ENCODE measurements at places on chromosomes 2 and 18. TPM values are rescaled to one million over a fixed set of nuclear protein-coding genes. Genes with fewer than 3 reads are reported as not detected.

DNA sequence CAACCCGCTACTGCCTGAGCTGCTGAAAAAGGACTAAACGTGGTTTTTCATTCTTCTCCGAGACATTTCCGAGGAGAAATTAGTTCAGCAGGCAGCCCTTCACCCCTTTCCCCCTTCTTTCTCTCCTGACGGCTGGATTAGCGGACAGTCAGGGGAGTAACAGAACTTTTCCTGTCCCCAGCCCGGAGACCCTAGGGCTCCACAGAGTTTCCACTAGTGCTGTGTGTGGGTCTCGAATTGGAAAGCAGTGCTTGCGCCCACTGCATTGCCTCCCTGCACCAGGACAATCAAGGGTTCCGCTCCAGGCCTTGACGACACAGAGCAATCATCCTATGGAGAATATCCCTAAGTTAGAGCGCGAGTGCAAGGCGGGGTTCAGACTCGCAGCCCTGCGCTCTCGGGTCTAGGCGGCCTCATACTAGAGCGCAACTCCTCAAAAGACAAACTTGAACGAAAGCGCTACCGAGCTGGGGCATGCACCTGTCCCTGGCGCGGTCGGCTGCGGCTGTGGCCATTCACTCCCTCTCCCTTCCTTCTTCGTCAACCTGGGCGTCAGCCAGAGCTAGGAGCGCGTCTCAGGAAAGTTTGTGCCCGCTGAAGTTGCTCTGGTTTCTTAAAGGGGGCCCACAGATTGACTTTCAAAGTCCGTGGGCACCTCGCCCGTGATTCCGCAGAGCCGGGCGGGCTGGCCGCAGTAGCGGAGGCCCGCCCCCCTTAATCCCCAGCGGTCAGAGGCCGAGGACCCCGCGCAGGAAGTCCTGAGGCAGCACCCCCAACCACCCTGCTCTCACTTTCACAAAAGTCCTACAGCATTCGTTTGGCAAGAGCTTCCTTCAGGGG lies 801 bp downstream of the OSR1 start:
- no peak for DNase-seq

- no peak for DNase-seq
Observed at GRCh38 chr2:56416500-56417176, 232.8 kb downstream of the CCDC85A start.

GRCh38 chr2:19109518-19109917 lies 248.9 kb downstream of the OSR1 start:
- no peak for DNase-seq

GRCh38 chr18:73270920-73271634 lies 403.3 kb upstream of the NETO1 start:
- no peak for DNase-seq

DNA sequence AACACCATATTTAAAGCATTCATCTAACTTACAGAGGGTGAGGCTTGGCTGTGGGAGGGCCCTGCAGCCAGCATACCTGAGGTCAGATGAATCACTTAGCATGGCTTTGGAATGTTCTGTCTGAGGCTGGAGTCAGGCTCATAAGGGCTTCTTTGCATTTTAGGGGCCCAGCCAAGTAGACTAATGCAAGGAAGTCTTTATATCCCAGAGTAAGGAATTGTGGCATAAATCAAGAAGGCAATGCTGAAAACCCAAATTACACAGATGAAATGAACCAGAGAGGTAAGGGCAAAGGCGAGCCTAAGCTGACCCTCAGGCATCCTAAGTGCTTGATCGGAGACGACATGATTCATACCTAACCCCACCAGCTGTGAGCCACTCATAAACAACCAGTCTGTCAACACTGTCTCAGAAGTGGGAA lies 383.6 kb downstream of the DCC start:
- no peak for DNase-seq

DNA sequence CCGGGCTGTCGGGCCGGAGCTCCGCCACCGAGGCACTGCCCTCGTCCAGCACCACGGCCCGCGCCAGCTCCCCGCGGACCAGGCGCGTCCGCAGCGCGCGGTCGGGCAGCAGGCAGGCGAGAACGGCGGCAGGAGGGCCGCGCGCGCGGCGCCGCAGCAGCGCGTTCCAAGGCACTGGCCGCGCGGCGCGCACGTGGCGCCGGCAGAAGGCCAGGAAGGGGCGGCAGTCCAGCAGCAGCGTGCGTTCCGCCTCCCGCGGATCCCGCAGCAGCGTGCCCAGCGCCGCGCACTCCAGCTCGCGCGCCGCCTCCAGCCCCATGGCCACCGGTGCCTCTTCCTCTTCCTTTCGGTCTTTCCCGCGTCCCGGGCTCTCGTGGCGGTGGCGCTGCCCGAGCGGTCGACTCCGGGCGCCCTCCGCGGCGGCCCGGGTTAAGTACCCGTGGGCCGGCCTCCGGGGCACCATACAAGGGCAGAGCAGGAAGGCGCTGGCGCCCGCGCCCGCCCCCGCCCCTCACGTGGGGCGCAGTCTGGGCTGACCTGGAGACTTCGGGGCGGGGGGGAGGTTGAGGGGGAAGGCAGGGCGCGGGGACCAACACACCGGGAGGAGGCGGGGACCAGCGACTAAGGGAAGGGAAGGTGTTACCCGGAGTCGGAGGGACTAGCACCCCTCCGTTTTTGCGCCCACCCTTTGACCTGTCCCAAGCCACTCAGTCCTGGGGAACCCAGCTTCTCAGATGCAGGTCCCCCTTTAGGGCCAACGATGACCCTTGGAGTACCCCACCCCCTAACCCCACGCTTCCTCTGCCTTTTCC lies at the start of gene DUSP2:
TSS of gene DUSP2 (minus strand) at position 405 of the 812 bp plus-strand sequence. CDS start at position 319, 86 bp downstream.
- peak; percentile 79 for DNase-seq

GRCh38 chr2:128636802-128637147 lies 318.1 kb upstream of the HS6ST1 start:
- DNase-seq: no peak

DNA sequence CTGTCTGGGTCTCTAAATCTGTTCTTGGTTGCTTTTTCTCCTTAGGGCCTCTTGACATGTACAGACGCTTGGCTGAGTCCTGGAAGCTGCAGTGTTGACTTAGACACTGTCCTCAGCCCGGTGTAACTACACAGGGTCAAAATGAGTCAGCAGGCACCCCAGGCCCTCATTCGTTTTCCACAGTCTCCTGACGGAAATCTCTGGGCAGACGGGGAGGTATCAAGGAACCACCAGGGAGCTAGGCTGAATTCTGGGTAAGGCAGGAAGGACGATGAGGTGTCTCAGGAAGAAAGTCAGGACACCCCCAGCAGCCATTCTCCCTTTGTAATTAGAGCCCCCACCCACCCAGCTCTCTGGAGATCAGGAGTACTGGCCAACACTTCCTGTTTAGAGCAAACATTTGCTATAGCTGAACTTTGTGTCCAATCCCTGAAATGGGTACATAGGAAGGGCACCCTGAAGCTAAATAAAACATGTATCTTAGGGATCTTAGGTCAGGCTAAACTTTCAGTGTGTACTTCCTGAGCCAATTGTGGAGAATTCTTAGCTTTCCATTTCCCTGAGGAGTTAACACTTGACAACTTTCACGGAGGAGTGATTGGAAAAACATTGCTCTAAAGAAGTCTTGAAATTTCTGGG lies 23.9 kb upstream of the EPAS1 start:
- no peak for DNase-seq

DNA sequence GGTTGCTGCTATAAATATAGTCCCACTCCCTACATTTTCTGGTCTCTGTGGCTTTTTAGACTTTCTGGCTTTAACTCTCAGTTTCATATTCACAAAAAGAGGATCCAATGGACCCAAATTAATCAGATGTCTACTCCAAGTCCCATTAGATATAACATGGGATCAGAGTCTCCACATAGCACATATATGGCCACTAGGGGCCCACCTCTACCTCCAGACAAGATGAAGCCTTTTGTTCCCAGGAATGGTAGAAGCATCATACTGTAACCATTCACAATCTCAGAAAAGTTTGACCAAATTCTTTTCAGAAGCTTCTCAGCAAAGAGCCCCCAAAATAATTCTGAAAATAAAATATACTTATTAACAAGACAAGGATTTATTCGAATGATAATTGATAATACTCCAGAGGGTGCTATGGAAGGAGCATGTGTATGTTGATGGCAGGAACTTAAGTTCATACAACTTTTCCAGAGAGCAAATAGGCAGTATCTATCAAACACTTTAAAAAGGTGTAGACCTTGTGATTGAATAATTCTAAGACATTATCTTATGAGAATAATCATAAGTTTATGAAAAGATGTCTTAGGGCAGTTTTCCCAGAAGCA lies 382.3 kb upstream of the CRIM1 start:
- peak; percentile 64 for DNase-seq

DNA sequence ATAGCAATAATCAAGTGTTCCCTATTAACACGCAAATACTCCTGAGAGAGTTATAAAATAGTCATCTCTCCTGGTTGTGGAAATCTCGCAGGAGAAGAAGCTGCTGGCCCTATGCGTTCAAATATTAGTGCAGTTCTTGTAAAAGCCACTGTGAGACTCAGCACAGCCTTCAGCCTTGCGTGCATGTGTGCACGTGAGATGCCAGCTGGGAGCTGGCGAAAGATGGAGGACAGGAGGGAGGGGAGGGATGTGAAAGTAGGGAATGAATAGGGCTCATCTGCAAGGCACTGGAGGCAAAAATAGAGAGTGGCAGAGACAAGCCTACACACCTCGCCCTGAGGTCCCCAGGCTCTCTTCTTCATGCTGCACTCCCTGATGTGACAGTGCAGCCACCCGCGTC lies 126.5 kb downstream of the INO80D start:
- no peak for DNase-seq

DNA sequence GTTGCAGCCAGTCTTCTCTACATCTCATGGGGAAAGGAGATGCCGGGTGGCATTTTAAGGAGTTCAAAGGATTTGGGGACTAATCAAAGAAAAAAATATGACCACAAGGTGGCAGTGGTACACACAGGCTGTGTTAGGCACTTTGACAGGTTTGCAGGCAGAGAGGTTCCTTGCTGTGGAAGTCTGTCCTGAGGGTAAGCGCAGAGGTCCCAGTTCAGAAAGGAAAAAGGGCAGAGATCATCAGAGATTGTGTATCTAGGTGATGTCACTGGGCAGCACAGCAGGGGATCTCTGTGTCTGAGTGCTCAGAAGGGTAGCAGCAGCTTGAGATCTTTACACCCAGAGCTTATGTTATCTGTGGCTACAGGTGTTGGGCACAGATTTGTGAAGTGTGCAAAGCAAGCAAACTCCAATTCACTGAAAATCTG lies 231.4 kb downstream of the LRRTM1 start:
- no peak for DNase-seq

DNA sequence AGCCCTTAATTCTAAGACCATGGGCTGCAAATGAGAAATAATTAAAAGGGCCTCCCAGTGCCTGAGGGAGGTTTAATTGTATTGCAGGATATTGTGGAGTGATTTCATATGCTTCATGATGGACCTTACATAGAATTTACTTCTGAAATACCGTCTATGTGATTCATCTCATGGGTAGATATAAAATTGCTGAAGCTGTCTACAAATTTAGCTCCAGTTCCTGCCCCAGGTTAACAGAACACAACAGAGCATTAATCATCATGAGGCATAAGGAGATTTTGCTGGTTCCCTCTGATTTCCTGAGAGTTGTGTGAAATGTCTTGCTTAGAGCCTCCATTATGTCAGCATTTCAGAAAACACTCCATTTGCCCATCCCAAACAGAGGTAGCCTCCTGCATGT lies 770 bp downstream of the UPP2 start:
- DNase-seq: no peak

GRCh38 chr2:51410331-51410730 lies 378.4 kb upstream of the NRXN1 start:
- DNase-seq: no peak

CLASP1 gene
- 68.0 TPM for total RNA-seq

IGFBP2 gene
- 40.6 TPM for total RNA-seq

FAM124B gene
- total RNA-seq: 1.0 TPM

NRP2 gene
- total RNA-seq: 15.7 TPM

TBC1D8 gene
- total RNA-seq: 269 TPM

KIF5C gene
- 1.6 TPM for total RNA-seq

RRM2 gene
- 139 TPM for total RNA-seq
